ENCODE measurements at places on chromosomes 7 and 10.

DNA sequence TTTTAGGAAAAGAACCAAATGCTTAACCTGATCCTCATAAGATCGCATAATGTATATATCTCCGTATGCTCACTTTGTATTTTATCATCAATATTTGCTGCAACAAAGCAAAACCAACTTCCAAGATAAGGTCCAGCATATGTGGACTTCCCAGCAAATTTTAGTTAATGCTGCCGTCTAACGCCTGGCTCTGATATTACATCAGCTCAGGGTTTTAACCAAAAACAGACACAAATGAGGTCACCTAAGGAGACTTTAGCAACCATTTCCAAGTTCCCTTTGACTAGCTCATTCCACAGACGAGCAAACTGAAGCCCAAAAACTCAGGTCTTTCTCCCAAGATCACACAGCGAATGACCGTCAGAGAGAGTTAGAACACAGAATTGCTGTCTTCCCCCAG is 59.4 kb upstream of the UCN3 start:
- no peak for DNase-seq

GRCh38 chr10:88045096-88045495 is 181.7 kb downstream of the PTEN start:
- no peak for DNase-seq

DNA sequence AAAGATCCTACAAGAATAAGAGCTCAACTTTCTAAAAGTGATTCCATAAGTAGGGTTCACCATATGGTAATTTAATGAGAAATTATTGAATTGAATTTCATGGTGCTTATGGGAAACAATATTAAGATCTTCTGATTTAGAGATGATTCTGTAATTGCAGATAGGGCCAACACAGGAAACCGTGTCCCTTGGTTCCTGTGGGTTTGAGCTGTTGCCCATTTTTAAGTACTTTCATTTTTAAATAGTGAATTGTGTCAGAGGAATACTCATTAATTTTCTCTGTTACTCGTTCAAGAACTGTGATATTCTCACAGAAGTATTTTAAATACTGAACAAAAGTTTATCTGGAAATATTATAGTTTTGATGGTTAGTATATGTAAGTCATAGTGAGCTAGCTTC is 129.2 kb downstream of the SRI start:
- DNase-seq = no peak

- DNase-seq = no peak
Measured at GRCh38 chr7:41478187-41478586, 224.7 kb downstream of the INHBA start.

- no peak for DNase-seq
Measured at GRCh38 chr7:70505468-70505867, 626.5 kb upstream of the GALNT17 start.

GRCh38 chr7:45055594-45056219 is 33.1 kb downstream of the NACAD start:
- no peak for DNase-seq

Measured in esophagus squamous epithelium (tissue), 5 donors.